ENCODE measurements at places on chromosomes 16 and 17.

DNA sequence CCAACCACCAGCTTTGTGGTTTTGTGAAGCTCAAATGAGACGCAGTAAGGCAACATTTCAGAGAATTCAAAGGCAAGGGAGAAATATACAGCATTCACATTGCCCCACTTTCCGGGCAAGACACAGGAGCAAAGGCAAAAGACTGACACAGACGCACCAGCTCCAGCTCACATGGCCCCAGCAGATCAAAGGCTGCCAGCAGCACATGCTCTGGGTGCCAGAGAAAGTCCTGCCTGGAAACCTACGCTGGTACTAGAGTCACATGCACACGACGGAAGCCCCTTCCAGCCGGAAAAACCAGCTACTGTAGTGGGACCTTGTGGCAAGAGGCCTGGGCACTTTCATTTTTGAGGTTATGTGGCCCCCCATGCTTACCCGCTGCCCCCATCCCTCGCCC is 50.1 kb downstream of the GTF3C1 start:
- no peak for DNase-seq

DNA sequence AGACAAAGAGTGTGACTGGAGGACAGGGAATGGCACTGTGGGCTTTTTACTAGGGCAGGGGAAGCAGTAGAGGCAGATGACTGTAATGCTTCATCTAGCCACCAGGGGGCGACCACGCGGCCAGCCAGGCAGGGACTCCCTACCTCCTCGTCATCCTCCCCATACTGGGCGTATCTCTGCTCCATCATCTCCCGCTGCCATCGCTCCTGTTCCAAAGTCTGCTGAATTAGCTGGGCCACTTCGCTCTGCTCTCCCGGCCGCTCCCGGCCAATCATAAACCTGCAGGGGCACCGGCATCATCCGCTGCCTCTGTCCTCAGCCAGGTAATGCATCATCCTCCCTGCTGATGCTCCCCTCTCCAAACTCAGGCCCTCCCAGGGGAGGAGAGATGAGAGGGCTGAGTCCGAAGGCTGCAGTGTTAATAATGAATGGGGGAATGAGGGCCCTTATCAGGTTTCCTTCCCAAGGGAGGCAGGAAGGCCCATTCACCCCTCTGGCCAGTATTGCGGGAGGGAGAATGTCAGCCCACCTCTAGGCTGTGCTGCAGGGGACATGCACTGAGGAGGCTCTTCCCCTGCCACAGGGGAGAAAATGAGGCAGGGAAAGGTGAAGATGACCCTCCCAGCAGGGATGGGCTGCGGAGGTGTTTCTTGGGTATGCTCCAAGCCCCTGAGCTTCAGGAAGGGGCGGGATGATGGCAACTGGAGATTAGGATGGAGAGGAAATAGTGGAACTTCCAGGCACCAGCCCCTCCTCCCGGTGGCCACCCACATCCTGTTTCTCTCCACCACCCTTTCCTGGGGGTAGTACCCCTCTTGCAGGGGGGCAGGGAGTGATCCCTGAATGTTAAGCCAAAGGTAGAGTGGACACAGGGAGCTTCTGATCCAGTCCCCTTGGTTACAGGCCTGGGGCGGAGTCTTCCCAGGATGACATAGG is 10.3 kb upstream of the SAMD14 start:
- DNase-seq = peak; percentile 79

DNA sequence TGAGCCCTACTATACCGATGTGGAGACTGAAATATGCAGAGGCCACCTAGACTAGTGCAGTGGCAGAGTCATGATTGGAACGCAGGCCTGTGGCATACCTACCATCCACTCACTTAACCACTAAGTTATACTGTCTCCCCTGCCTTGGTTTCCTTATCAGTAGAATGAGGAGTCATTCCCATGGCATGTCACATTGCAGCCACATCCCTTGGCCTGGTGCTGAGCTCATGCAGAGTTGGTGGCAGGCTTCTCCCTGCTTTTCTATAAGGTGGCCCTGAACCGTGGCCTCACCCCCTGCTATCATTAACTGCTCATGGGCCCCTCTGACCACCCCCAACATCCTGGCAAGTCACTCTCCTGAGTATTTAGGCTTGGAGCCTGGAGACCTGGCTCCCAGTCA is 212.5 kb downstream of the KATNIP start:
- DNase-seq = no peak

DNA sequence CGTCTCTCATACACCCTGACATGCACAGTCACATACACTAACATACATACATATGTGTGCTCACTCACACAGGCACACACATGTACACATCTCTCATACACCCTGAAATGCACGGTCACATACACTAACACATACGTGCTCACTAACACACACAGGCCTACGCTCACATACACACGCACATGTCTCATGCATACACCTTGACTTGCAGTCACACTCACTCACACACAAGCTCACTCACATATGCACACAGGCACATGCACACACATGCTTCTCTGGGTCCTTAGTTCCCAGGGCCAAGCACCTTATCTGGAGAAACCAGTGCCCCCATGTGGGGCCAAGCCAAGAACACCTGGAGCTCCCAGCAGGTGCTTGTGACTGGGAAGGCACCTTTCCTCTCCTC is 240.3 kb downstream of the RBFOX3 start:
- DNase-seq = no peak

DNA sequence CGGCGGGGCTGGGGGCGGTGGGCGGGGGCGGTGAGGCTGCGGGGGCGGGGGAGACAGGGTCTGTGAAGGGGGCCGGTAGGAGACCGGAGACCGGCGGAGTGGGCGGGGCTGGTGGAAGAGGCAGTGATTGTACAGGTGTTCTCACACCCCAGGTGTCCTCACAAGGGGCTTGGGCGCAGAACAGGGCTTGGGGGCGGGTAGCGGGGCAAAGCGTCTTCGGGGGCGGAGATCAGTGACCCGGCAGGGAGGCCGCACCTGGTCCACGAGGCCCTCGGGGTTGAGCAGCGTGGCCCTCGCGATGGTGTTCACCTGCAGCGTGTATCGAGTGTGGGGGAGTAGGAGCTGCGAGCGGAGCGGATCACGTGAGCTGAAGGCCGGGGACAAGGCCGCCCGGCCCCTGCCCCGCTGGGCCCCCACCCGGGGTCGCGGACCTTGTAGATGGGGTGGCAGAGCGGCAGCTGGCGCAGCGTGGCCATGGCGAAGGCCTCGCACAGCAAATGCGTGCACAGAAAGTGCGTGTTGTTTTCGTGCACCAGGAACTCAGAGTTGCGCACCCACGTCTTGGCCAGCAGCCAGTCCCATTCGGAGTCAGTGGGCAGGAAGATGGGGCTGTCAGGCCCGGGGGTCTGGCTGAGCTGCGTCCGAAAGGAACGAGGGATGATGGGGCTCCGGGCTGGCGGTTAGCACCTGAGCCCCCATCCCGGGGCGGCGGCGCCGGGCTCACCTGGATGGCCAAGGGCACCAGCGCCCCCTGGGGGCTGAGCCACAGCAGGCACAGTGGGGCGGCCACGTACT is 8.5 kb downstream of the ALOXE3 start:
- peak; percentile 80 for DNase-seq

DNA sequence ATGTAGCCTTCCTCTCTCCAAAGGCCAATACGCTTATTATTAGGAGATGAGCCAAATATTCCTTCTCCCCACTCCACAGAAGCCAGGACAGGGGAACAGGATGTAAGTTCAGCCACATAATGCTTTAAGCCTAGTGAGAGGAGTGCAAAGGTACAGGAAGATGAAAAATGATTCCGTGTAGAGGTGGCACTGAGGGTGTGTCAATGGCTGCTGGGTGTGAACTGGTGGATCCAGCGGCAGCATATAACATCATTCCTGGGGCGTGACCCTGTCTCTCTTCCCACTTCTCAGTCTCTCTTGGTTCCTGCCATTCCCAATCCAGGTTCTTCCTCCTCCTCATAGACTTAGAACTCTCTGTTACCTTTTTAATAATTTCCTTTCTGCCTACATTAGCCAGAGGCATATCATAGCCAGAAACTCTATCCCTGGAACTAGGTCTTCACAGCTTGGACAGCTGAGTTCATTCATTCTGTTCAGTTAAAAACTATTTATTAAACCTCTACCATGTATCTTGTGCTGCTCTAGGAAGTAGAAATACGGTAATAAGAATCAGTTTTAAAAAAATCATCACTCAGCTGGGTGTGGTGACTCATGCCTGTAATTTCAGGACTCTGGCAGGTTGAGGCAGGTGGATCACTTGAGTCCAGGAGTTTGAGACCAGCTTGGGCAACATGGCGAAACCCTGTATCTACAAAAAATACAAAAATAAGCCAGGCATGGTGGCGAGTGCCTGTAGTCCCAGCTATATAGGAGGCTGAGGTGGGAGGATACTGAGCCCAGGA is 58.0 kb upstream of the FAM20A start:
- no peak for DNase-seq

GRCh38 chr16:70715055-70715858 is 29.4 kb upstream of the MTSS2 start:
- DNase-seq = no peak

DNA sequence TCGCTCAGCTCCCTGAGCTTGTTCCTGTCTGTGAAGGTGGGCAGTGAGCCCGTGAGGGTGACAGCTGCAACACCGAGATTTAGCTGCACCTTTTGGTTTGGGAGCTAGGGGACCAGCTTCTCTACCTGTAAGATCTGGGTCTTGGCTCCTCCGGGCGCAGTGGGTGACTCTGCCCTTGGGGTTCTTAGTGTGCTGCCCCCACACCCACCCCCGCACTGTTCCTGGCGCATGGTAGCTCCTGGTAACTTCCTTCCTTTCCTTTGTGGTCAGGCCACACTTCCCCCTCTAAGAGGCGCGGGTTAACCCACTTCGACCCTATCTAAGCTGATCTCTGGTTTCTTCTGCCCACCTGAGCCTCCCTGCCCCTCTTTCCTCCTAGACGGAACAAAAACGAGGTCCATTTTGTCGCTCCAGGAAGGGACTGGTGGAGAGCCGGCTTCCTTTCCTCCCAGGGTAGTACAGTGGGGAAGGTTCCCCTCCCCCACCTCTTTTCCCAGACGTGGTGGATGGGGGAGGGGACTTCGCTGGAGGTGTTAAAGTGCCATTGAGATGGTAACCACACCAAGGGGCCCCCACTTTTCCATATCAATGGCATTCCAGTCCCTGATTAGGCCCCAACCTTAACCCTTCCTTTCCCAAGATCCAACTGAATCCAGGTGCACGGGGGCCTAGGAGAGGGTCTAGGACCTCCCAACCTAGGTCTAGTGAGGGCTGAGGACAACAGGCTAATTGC is 4.6 kb upstream of the CLDN9 start:
- no peak for DNase-seq

GRCh38 chr16:54280751-54281150 is 5.8 kb downstream of the IRX3 start:
- no peak for DNase-seq

DNA sequence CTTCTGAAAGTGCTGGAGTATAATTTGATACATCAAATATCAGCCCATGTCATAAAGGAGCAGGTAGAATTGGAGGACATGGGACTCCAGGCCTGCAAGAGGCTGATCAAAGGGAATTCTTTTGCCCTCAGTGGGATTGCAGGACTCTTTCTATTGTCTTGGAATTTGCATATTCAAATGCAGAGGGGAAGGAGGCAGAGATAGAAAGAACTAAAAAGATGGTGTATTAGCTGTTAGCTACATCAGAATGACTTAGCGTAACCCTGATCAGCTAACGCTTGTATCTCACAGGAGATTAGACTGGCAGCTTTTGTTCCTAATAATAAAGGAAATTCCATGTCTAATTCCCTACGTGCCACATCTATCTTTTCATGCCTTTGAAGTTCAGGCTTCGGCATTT is 1014.7 kb upstream of the RBFOX1 start:
- DNase-seq = no peak

DNA sequence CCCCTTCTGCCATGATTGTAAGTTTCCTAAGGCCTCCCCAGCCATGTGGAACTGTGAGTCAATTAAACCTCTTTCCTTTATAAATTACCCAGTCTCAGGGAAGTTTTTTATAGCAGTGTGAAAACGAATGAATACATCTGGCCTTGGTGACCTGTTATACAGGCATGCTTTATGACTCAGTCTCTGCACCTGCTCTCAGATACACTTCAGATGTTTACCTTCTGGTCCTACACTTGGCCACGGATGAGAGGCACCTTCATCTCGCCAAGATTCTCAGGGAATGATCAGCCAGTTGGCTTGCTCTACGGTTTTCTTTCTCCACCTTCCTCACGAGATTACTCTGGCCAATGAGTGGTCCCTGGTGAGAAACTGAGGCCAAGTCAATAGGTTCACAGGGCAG is 304.7 kb downstream of the CA10 start:
- DNase-seq = no peak

DNA sequence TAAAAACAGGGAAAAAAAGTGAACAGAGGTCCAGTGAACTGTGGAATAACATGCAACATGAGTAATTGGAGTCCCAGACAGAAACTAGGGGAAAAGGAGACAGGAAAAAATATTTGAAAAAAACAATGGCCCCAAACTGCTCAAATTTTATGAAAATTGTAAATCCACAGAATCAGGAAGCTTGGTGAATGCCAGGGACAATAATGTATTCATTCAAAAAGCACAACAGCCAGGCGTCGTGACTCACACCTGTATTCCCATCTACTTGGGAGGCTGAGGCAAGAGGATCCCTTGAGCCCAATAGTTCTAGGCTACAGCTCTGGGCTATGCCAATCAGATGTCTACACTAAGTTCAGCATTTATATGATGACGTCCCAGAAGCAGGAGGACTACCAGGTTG is 23.7 kb downstream of the NCOR1 start:
- no peak for DNase-seq

GRCh38 chr16:30005341-30006094 is 5.3 kb downstream of the DOC2A start:
- peak; percentile 39 for DNase-seq

GRCh38 chr17:10622617-10623485 is 34.3 kb downstream of the MYH3 start:
- no peak for DNase-seq

GRCh38 chr16:12185563-12185962 is 209.0 kb downstream of the SNX29 start:
- DNase-seq = no peak

GRCh38 chr17:36931697-36932382 is 5.4 kb upstream of the LHX1 start:
- DNase-seq = no peak

DNA sequence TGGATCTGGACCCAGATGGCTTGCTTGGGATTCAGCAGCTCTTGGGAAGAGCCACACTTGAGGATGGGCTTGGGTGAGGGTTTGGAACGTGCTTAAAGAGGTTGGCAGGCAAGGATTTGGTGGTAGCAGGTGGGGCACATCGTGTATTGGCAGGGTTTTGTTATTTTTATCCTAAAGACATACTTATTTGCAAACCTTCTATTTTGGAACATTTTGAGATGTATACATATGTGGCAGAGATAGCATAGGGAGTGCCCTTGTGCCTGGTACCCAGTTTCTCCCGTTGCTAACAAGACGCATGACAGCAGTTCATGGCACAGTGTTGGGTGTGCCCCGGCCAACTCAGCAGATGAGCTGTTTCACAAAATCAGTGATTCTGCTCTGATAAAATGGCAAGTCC is 9.1 kb downstream of the BANP start:
- no peak for DNase-seq

- DNase-seq = no peak
Observed at GRCh38 chr16:72590151-72590937, 418.4 kb upstream of the PMFBP1 start.

DNA sequence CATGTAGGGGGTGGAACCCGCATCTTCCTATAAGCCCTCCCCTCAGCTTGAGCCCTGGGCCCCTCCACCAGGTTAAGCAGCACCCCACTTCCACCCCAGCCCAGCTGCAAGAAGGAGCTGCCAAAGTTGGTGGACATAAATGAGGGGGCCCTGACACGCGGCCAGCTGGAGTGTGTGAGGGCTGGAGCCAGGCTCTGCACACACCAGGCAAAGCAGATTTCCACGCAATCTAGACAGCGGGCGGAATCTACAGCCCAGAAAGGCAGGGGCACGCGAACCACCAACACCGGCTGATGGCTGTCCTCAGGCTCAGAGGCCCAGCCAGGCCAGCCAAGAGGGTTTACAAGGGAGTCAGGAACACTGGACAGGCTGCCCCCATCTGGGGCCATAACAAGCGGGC is 171.2 kb downstream of the ZNF423 start:
- DNase-seq = no peak
